Stimulated activated CD8-positive, alpha-beta memory T cell treated with anti-CD3 and anti-CD28 coated beads, Interleukin-12 subunit alpha, Interleukin-12 subunit beta, amount 100 ng/mL, for 1 hour (primary cell): ENCODE measurements at places on chromosomes 2 and 18.

DNA sequence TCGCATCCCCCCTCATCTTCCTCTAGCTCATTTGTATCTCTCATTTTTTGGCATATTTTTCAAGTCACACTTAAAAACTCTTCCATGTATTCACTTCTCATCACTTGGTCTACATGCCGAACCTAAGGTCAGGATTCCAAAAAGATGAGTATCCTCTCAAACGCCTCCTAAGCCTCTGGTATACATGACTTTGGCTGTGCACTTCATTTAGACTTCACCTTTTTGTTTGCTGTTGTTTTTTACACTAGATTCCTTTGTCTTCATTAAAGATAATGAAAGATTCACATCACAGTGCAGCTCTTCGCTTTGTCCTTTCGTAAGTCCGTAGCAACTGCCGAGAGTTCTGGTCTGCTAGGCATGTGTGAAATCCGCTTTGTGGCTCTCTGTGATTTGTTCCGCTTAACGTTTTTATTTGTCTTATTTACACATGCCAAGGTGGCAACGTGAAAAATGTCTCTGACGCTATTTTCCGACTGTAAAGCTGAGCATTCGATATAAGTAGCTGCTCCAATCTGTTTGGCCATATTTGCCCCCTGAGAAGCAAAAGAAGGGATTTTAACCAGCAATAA, 17.7 kb downstream of the RND3 start:
- DNase-seq, result no peak

- no peak for DNase-seq
These were observed 338.5 kb upstream of the SETBP1 start for GRCh38 chr18:44342162-44342561.

DNA sequence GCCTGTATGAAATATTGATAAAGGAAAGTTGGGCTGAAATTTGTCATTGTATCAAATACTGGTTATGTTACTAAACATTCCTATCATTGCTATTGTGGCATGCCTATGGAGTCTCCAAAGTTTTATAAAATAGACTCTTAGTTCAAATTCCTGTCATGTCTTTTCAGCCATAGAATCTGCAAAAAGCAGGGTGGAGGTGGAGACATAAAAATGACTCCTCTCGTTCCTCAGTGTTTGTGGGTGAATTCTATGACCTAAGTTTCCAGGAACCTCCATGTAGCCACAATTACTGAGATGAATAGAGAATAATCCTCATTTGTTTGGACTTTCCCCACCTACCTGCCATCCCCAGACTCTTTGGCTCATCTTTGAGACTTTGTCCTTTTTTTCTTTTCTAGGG, 326.3 kb upstream of the ETAA1 start:
- no peak for DNase-seq

GRCh38 chr2:176123411-176124109, 1.0 kb downstream of the HOXD9 start:
- no peak for DNase-seq

- DNase-seq, result no peak
These were observed 12.9 kb upstream of the PUM2 start for GRCh38 chr2:20363578-20363977.

- DNase-seq, result no peak
These were observed 64.1 kb downstream of the SLC66A2 start for GRCh38 chr18:79887181-79888000.

- DNase-seq, result no peak
These were observed 864 bp upstream of the MYL12A start for GRCh38 chr18:3246635-3247239.

DNA sequence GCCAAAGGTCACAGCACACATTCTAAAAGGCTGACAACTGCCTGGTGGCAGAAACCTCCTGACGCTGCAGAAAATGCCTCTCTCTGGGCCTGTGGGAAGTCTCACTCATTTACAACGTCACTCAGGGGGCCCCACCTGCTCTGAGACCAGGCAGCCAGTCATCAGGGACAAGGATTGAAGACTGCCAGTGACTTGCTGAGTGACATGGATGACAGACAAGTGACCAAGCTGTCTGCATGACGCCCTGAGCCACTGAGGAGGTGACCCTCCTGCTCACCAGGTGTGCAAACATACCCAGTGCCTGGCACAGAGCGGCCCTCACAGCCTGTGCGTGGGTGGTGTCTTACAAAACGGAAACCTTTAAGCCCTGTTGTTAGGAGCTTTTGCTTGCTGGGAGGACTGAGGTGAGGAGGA, 392.4 kb downstream of the TNS1 start:
- DNase-seq, result peak; percentile 20
